Adrenal gland (tissue), 19 donors: ENCODE measurements at places on chromosomes 7 and 10. TPM values are rescaled to one million over a fixed set of nuclear protein-coding genes. Genes with fewer than 3 reads are reported as not detected.
A peak's percentile ranks its signal among the peaks of the same experiment; 100 is the strongest.

- no peaks in the 10 kb centered on the region for H3K27me3 ChIP-seq
- H3K4me1 ChIP-seq: peaks cover 16% of the 10 kb centered on the region
- no peaks in the 10 kb centered on the region for H3K36me3 ChIP-seq
- no peak overlapping the region for H3K4me3 ChIP-seq
- H3K27ac ChIP-seq: no peak overlapping the region
These were observed 47.2 kb downstream of the PWWP2B start for GRCh38 chr10:132443983-132444876.

DNA sequence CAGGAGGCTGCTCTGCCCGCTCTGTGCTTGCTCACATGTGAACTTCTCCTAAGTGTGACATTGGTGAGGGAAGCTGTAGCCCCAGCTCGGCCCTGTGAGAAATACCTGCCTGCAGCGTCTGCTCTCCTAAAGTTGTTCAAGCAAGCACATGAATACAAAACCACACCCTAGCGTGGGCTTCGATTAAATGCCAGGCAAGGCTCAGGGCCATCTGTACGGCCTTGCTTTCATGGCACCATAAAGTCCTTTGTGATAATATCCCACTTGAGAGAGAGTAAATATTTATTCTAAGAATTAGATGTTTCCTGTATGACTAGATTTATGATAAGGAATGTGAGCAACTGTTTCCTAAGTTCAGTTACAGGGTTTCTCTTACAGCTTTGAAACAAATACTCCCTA is 262.8 kb upstream of the KLF14 start:
- H3K4me3 ChIP-seq: no peak overlapping the region
- peaks cover 77% of the 10 kb centered on the region for H3K4me1 ChIP-seq
- no peak for DNase-seq
- H3K27me3 ChIP-seq: no peaks in the 10 kb centered on the region
- H3K36me3 ChIP-seq: no peaks in the 10 kb centered on the region
- H3K27ac ChIP-seq: peak overlapping the region; percentile 51

DNA sequence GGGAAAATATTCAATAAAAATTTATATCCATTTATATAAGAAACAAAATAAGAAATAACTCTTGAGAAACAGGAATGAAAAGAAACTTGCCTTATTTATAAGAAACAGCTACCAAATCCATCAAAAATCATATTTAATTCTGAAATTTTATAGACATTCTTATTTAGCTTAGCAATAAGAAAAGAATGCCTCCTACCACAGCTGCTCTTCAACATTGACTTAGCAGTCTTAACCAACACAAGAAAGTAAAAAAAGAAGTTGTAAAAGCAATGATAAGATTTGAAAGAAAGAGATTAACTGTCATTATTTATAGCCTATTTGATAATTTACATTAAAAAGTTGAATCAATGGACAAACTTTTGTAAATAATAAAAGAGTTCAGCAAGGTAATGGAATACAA is 212.8 kb downstream of the ZNF365 start:
- H3K4me3 ChIP-seq: no peak overlapping the region
- peaks cover 11% of the 10 kb centered on the region for H3K4me1 ChIP-seq
- H3K27ac ChIP-seq: no peak overlapping the region

- H3K27ac ChIP-seq: no peak overlapping the region
- peak; percentile 9 for DNase-seq
- H3K36me3 ChIP-seq: no peaks in the 10 kb centered on the region
- H3K4me1 ChIP-seq: no peaks in the 10 kb centered on the region
- H3K27me3 ChIP-seq: no peaks in the 10 kb centered on the region
These were observed 200.8 kb downstream of the ELMO1 start for GRCh38 chr7:37247861-37248260.

DNA sequence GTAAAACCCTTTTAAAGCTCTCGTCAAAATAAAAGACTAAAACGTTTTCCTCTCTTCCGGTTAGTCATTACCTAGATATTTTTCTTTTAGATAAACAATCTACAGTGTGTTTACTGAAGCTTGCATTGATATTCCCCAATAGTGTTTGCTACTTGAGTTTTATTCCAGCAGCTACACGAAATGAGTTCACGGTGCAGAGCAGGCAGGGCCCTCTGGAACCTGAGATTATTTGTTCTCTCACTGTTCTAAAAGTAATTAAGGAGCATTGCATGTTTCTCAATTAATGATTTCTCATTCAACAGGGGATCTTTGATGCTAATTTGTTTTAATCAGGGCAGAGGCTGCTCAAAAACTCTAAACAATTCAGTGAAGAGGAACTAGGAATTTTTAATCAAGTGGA is 319.7 kb downstream of the GFRA1 start:
- no peak overlapping the region for H3K4me3 ChIP-seq
- H3K36me3 ChIP-seq: no peaks in the 10 kb centered on the region
- H3K27me3 ChIP-seq: no peaks in the 10 kb centered on the region
- no peaks in the 10 kb centered on the region for H3K4me1 ChIP-seq
- H3K27ac ChIP-seq: no peak overlapping the region
- no peak for DNase-seq

DNA sequence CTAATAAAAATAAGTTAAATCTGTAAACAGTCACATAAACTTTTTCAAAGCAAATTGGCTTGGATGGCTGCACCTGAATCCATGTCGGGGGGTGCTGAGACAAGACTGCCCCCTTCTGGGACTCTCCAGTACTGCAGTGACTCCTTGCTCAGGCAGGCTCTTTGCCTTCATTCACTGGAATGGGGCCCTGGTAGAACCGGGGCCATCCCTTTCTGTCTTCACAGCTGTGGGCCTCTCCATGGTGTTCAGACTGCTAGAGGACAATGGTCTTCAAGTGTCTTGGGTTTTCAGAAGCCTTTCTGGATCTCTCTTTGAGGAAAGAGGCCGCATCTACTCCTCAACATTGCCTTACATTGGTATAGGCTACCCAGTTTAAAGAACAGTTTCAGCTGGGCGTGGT is 16.1 kb upstream of the IMPDH1 start:
- no peaks in the 10 kb centered on the region for H3K36me3 ChIP-seq
- H3K4me1 ChIP-seq: no peaks in the 10 kb centered on the region
- no peak overlapping the region for H3K4me3 ChIP-seq
- no peak overlapping the region for H3K27ac ChIP-seq
- peak; percentile 83 for DNase-seq

GRCh38 chr7:113636727-113637421 is 281.9 kb downstream of the PPP1R3A start:
- no peaks in the 10 kb centered on the region for H3K36me3 ChIP-seq
- H3K4me1 ChIP-seq: no peaks in the 10 kb centered on the region
- no peaks in the 10 kb centered on the region for H3K27me3 ChIP-seq
- no peak overlapping the region for H3K27ac ChIP-seq

The SORBS1 gene
- total RNA-seq: 22.7 TPM

The TMEM236 gene
- total RNA-seq: 2.8 TPM

The PRKCQ gene
- total RNA-seq: 0.69 TPM

The GIMAP5 gene
- total RNA-seq: 13.9 TPM

The PRSS1 gene
- not detected for total RNA-seq

The TCAF2 gene
- total RNA-seq: 2.1 TPM
